ENCODE measurements at places on chromosomes 11 and 22. TPM values are rescaled to one million over a fixed set of nuclear protein-coding genes. Genes with fewer than 3 reads are reported as not detected.

GRCh38 chr11:45964911-45965389 is 42.5 kb downstream of the LARGE2 start:
- peak; percentile 24 for DNase-seq
- no peaks in the 10 kb centered on the region for H3K4me1 ChIP-seq
- no peak overlapping the region for H3K27ac ChIP-seq
- H3K36me3 ChIP-seq: peaks cover 49% of the 10 kb centered on the region
- no peaks in the 10 kb centered on the region for H3K27me3 ChIP-seq

DNA sequence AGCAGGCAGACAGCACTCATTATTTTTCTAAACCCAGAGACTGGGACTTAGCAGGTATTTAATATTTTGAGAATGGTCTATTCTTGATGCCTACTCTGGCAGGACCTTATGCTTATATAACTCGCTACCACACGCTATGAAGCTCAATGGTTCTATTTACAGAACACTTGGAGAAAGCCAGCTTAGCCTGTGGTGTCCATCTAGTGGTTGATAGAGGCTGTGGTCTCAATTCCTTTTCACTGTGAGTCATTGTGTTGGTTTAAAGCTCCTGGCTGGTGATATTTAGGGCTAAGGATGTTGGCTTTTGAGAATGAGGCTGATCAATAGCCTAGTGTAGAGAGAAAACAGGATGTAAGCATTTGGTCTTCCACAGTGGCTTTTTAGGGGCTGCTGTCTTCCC is 206.4 kb downstream of the DBX1 start:
- DNase-seq: no peak
- no peak overlapping the region for H3K27ac ChIP-seq
- H3K36me3 ChIP-seq: no peaks in the 10 kb centered on the region
- H3K4me3 ChIP-seq: no peak overlapping the region
- H3K27me3 ChIP-seq: peaks cover 12% of the 10 kb centered on the region
- H3K4me1 ChIP-seq: peaks cover 10% of the 10 kb centered on the region

- peaks cover 1% of the 10 kb centered on the region for H3K27me3 ChIP-seq
- no peak overlapping the region for H3K27ac ChIP-seq
- H3K4me3 ChIP-seq: no peak overlapping the region
- H3K36me3 ChIP-seq: no peaks in the 10 kb centered on the region
Observed at GRCh38 chr11:94649964-94650623, 82.9 kb downstream of the PIWIL4 start.

- H3K27ac ChIP-seq: no peak overlapping the region
- H3K4me3 ChIP-seq: no peak overlapping the region
- H3K27me3 ChIP-seq: peaks cover 2% of the 10 kb centered on the region
- H3K36me3 ChIP-seq: no peaks in the 10 kb centered on the region
Observed at GRCh38 chr11:70159627-70160570, 43.2 kb upstream of the FADD start.

- no peak overlapping the region for H3K27ac ChIP-seq
- no peak for DNase-seq
- H3K27me3 ChIP-seq: peaks cover 6% of the 10 kb centered on the region
- no peaks in the 10 kb centered on the region for H3K36me3 ChIP-seq
Observed at GRCh38 chr11:116231543-116231942, 541.2 kb downstream of the BUD13 start.

DNA sequence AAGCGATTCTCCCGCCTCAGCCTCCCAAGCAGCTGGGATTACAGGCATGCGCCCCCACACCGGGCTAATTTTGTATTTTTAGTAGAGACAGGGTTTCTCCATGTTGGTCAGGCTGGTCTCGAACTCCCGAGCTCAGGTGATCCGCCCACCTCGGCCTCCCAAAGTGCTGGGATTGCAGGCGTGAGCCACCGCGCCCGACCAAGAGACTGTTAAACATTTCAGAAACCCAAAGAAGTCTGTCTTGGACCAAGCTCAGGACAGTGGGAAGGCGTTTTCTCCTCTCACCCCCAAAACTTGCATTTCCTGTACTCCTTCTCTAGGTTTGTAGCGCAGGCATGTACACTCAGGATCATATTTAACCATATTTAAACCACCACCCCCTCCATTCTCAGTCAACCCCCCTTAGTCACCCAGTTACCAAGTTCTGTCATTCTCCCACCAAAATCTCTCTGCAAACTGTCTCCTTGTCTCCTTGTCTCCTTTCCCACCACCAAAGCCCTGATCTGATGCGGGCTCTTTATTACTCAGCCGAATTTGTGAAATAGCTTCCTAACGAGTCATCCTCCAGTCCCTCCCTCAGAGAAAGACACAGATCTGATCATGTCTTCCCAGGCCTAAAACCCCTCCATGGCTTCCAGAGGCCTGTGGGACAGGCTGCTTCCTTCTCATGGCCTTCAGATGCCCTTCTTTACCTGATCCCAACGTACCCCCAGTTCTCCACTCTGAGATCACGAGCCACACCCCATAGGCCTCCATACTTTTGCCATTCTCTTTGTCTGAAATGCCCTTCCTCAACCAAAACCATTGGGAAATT is 29.0 kb upstream of the CREB3L1 start:
- H3K4me3 ChIP-seq: no peak overlapping the region
- H3K36me3 ChIP-seq: no peaks in the 10 kb centered on the region
- no peak overlapping the region for H3K27ac ChIP-seq
- peaks cover 2% of the 10 kb centered on the region for H3K4me1 ChIP-seq
- DNase-seq: no peak

DNA sequence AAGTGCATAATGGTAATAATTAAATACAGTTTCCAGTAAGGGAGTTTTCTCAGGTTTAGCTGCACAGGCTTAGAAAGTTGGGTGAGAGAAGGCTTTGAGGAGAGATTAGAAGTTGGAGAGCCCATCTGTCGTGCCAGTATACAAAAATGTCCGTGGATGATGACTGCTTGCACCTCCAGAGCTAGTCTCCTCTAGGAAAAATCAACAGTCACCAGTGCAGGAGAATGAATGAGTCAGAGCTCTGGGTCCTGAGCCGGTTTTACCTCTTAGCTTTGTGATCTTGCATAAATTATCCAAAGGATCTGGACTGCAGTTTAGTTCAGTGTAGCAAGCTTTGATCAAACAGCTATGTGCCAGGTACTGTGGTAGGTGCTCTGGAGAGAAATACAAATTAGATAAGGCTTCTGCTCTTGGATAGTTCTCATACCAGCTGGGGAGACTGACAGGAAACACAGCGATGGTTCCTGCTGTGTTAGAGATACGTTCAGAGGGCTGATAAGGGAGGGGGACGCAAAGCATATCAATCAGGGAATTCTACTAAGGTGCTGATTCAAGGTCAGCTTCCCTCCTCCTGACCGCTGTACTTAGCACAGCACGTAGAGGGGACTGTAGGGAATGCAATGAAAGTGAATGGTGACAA is 125.9 kb downstream of the TEAD1 start:
- H3K27me3 ChIP-seq: peaks cover 14% of the 10 kb centered on the region
- no peak overlapping the region for H3K4me3 ChIP-seq
- DNase-seq: no peak
- H3K27ac ChIP-seq: no peak overlapping the region
- no peaks in the 10 kb centered on the region for H3K4me1 ChIP-seq

Gene PATE2
- not detected for total RNA-seq

DNA sequence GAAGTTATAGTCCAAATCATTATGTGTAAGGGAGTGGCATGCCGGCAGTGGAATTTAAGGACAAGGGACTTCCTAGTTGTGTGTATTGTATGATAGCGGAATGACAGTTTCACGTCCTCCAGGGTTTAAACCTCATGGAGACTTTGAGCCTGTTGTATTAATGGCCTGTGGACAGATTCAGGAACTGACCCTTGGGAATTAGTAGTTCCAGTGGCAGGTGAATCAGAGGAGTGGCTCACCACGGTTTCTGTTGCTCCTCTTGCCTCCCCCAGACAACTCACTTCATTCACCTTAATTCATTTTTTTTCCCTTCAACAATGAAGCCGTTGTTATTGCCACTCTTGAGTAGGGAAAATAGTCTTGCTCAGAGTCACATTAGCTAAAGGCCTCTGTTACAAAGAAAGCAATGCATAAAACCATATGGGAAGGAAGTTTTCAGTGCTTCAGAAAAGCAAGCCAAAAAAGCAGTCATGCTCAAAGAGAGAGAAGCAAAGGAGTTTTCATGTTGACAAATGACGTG is 22.6 kb downstream of the AMOTL1 start:
- DNase-seq: no peak
- H3K27me3 ChIP-seq: no peaks in the 10 kb centered on the region
- no peaks in the 10 kb centered on the region for H3K4me1 ChIP-seq
- no peak overlapping the region for H3K4me3 ChIP-seq
- H3K36me3 ChIP-seq: no peaks in the 10 kb centered on the region

Gene RIMBP3B
- 0.16 TPM for total RNA-seq

GRCh38 chr11:33362051-33362910 is 105.1 kb downstream of the HIPK3 start:
- H3K4me3 ChIP-seq: no peak overlapping the region
- H3K36me3 ChIP-seq: no peaks in the 10 kb centered on the region
- no peak overlapping the region for H3K27ac ChIP-seq
- H3K27me3 ChIP-seq: no peaks in the 10 kb centered on the region
- DNase-seq: no peak
- H3K4me1 ChIP-seq: no peaks in the 10 kb centered on the region

- H3K27ac ChIP-seq: peak overlapping the region; percentile 60
- peak overlapping the region; percentile 64 for H3K4me3 ChIP-seq
- H3K4me1 ChIP-seq: peaks cover 77% of the 10 kb centered on the region
- DNase-seq: no peak
- H3K36me3 ChIP-seq: peaks cover 41% of the 10 kb centered on the region
- H3K27me3 ChIP-seq: no peaks in the 10 kb centered on the region
Observed at GRCh38 chr11:68471360-68472340, 11.1 kb downstream of the PPP6R3 start.

- H3K36me3 ChIP-seq: peaks cover 53% of the 10 kb centered on the region
- H3K4me3 ChIP-seq: peak overlapping the region; percentile 59
- H3K27ac ChIP-seq: peak overlapping the region; percentile 92
- no peaks in the 10 kb centered on the region for H3K27me3 ChIP-seq
Observed at GRCh38 chr22:36379593-36380361, 8.0 kb downstream of the MYH9 start.

- H3K36me3 ChIP-seq: peaks cover 7% of the 10 kb centered on the region
- peak overlapping the region; percentile 89 for H3K27ac ChIP-seq
- peaks cover 83% of the 10 kb centered on the region for H3K4me1 ChIP-seq
- peak; percentile 34 for DNase-seq
- no peaks in the 10 kb centered on the region for H3K27me3 ChIP-seq
- peak overlapping the region; percentile 85 for H3K4me3 ChIP-seq
Observed at GRCh38 chr11:2302306-2302895, 588 bp downstream of the TSPAN32 start.

DNA sequence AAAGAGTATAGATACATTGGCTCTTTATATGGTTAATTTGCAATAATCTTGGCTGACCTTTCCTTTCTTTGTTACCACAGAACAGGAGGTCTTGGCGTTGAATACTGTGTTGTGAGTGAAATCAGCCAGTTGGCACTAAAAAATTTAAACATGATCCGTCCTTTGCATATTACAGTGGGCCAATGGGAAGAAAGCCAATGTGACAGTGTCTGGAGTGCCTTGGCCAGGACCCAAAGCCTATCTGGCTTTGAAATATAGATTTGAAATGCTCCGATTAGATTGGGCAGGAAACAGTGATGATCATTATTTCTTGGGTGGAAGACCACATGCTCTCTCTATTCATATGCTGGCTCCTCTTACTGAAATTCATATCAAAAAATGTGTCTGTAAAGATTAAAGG is 339.6 kb upstream of the ANO3 start:
- no peaks in the 10 kb centered on the region for H3K36me3 ChIP-seq
- no peak for DNase-seq
- H3K4me3 ChIP-seq: no peak overlapping the region
- no peaks in the 10 kb centered on the region for H3K4me1 ChIP-seq
- H3K27me3 ChIP-seq: no peaks in the 10 kb centered on the region

GRCh38 chr11:72930008-72930407 is 115.8 kb downstream of the ATG16L2 start:
- no peak overlapping the region for H3K4me3 ChIP-seq
- no peak for DNase-seq
- peaks cover 30% of the 10 kb centered on the region for H3K4me1 ChIP-seq

- peaks cover 4% of the 10 kb centered on the region for H3K27me3 ChIP-seq
- H3K4me3 ChIP-seq: no peak overlapping the region
- no peaks in the 10 kb centered on the region for H3K36me3 ChIP-seq
- no peaks in the 10 kb centered on the region for H3K4me1 ChIP-seq
- no peak for DNase-seq
- H3K27ac ChIP-seq: no peak overlapping the region
Observed at GRCh38 chr22:32619614-32620426, 145.2 kb downstream of the FBXO7 start.

DNA sequence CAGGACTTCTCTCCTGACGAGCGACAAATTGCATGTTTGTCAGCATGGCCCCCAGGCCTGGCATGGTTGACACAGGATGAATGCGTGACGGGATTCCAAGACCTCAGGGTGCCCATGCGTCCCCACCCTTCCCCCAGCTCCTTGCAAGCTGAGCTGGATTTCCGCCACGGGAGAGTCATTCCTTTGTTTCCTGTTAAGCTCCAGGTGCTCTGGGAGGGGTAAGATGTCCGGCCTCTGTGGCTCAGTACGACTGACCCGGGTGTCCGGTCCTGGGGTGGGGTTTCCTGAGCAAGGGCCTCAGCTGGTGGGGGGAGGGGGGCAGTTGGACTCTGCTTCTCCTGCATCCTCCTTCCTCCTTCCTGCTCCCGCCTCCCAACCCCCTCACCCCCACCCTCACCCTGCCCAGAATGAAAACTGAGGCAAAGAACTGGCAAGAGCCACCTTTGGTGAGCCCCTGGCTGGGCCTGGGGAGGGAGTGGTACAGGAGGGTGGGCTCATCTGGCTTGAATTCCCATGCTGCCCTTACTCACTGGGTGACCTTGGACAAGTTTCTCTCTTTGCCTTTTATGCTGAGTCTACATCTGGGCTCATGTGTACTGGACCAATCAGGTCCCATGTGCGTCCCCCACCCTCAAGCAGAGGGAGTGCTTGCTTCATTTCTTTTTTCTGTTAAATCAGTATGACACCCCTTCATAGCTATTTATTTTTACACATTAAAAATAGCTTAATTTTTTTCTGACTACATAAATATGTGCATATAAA is 2.5 kb downstream of the CDC42EP2 start:
- H3K27ac ChIP-seq: no peak overlapping the region
- peaks cover 5% of the 10 kb centered on the region for H3K4me1 ChIP-seq
- no peak for DNase-seq
- H3K36me3 ChIP-seq: no peaks in the 10 kb centered on the region
- H3K4me3 ChIP-seq: no peak overlapping the region
- H3K27me3 ChIP-seq: peaks cover 8% of the 10 kb centered on the region

- DNase-seq: no peak
- no peak overlapping the region for H3K27ac ChIP-seq
- peaks cover 27% of the 10 kb centered on the region for H3K27me3 ChIP-seq
- H3K36me3 ChIP-seq: no peaks in the 10 kb centered on the region
- H3K4me1 ChIP-seq: no peaks in the 10 kb centered on the region
Observed at GRCh38 chr22:32311551-32312071, 46.1 kb upstream of the RFPL3 start.

Gene KCNK7
- total RNA-seq: 1.1 TPM

DNA sequence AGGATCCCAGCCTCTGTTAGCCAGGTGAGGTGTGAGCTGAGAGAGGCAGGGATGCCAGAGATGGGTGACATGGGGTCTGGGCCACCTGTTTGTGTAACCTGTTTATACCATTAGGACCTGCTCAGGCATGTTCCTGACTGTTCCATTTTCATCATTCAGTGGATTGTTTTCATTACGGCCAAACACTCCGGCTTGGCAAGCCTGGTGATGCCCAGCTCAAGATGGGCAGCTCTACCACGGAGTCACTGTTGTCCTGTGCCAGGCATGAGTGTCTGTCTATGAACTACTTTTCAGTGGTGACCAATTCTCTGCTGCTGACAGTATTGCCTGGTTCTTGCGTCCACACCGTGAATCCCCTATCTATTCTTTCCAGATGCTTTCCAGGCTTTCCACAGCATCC is 71.5 kb upstream of the SLC22A12 start:
- no peaks in the 10 kb centered on the region for H3K4me1 ChIP-seq
- H3K27me3 ChIP-seq: peaks cover 40% of the 10 kb centered on the region
- no peak overlapping the region for H3K27ac ChIP-seq
- H3K36me3 ChIP-seq: no peaks in the 10 kb centered on the region
